ENCODE measurements at places on chromosomes 4 and X.

- no peaks in the 10 kb centered on the region for H3K27me3 ChIP-seq
- H3K27ac ChIP-seq: peak overlapping the region; percentile 98
- H3K4me1 ChIP-seq: peaks cover 34% of the 10 kb centered on the region
- peaks cover 52% of the 10 kb centered on the region for H3K36me3 ChIP-seq
- H3K4me3 ChIP-seq: peak overlapping the region; percentile 97
Measured at GRCh38 chr4:173332021-173332487, 2.1 kb downstream of the HMGB2 start.

DNA sequence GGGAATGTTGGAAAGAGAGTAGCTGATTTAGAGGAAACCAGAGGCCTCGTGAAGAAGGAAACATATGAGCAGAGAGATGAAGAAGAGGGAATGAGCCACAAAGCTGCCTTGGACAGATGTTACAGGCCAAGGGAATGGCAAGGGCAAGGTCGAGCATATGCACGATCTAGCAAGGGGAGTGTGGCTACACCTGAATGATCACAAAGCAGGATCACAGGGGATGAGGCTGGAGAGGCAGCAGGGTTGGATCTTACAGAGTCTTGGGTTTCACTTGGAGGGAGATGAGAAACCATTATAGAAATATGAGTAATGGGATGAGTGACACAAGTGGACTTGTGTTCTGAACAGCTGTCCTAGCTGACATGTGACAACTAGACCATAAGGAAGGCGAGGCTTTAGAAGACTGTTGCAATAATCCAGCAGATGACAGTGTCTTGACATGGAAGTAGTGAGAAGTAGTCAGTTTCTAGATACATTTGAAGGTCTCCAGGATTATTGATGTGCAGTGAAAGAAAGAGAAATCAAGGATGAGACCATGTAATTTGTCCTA lies 58.7 kb downstream of the RASGEF1B start:
- DNase-seq: no peak
- no peaks in the 10 kb centered on the region for H3K4me1 ChIP-seq
- H3K4me3 ChIP-seq: no peak overlapping the region
- no peak overlapping the region for H3K27ac ChIP-seq
- H3K36me3 ChIP-seq: no peaks in the 10 kb centered on the region

DNA sequence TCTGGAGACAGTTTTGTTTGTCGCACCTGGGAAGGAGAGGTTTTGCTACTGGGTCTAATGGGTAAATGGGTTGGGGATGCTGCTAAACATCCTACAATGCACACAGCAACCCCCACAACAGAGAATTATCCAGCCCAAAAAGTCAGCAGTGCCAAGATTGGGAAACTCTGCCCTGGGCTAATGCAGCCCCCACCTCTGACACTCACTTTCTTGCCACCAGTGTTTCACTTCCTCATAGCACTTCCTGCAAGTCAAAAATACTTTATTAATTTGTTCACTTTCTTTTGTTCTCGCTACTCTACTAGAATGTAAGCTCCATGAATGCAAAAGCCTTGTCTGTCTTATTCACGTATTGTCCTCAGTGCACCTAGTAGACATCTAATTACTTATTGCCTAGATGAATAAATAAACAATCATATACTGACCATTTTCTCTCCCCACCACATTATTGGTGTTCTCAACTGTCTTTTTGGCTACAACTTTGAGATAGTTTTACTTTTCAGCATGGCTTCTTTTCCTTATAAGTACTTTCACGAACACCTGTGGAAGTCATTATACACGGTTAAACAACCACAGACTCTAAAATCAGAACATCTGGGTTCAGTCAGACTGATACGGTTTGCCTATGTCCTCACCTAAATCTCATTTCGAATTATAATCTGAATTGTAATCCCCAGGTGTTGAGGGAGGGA lies 82.0 kb upstream of the PITX2 start:
- DNase-seq: no peak
- no peak overlapping the region for H3K27ac ChIP-seq
- H3K4me3 ChIP-seq: no peak overlapping the region
- H3K36me3 ChIP-seq: no peaks in the 10 kb centered on the region

- DNase-seq: no peak
- H3K27me3 ChIP-seq: no peaks in the 10 kb centered on the region
- H3K4me3 ChIP-seq: no peak overlapping the region
Measured at GRCh38 chrX:132169554-132169953, 41.7 kb upstream of the FRMD7 start.

- peaks cover 15% of the 10 kb centered on the region for H3K4me1 ChIP-seq
- H3K36me3 ChIP-seq: peaks cover 10% of the 10 kb centered on the region
- H3K27me3 ChIP-seq: no peaks in the 10 kb centered on the region
- H3K4me3 ChIP-seq: no peak overlapping the region
Measured at GRCh38 chr4:302381-302780, 2.9 kb downstream of the ZNF732 start.

DNA sequence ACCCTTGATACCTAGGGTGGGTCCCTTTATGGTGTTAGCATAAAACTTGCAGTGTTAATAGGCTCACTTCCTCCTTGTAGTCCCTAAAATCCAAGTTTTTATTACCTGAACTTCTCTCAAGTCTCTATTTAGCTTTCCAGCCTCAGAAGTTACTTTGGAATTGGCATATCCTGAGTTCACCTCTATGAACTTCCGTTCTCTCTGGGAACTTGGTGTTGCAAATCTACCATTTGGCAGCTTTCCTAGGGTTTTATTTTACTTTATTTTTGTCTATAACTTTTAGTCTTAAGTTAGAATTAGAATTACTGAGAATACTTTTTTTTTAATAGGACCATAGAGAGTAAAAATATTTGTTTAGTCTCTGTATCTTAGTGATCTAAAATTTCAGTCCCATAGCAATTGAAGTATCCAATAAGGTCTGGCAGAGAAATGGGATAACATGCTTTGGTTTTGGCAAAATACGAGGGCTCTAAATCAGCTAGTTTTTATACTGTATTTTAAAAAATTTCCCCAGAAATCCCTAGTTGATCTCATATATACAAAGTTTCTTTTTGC lies 30.3 kb upstream of the NAF1 start:
- no peaks in the 10 kb centered on the region for H3K4me1 ChIP-seq
- H3K27me3 ChIP-seq: peaks cover 2% of the 10 kb centered on the region
- no peak overlapping the region for H3K4me3 ChIP-seq
- H3K36me3 ChIP-seq: no peaks in the 10 kb centered on the region
- DNase-seq: no peak
- H3K27ac ChIP-seq: no peak overlapping the region

- H3K27me3 ChIP-seq: no peaks in the 10 kb centered on the region
- peak; percentile 85 for DNase-seq
- H3K4me1 ChIP-seq: peaks cover 38% of the 10 kb centered on the region
- H3K36me3 ChIP-seq: peaks cover 5% of the 10 kb centered on the region
- peak overlapping the region; percentile 20 for H3K4me3 ChIP-seq
Measured at GRCh38 chr4:169410839-169411770, 140.3 kb upstream of the SH3RF1 start.

GRCh38 chr4:30671926-30672448 lies 48.2 kb upstream of the PCDH7 start:
- no peaks in the 10 kb centered on the region for H3K27me3 ChIP-seq
- no peak for DNase-seq
- no peaks in the 10 kb centered on the region for H3K4me1 ChIP-seq
- H3K36me3 ChIP-seq: no peaks in the 10 kb centered on the region

DNA sequence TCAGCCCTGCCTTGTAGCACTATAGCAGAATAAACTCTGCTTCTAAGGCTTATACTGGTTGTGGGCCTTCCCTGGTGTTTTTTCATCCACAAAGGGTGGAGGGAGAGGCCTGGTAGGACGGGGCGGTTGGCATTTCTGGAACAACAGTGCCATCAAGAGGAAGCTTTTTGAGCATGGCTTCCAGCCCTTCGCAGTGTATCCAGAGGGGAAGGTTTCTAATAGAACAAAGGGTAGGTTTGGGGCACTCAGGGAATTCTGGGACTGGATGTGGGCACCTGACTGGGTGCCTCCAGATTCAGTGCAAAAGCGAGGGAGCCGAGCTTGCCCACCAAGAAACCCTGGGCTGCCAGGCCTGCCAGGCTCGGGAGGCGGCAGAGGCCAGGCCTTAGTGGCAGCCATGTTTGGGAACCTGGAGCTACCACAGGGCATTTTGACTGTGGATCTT lies 229.6 kb upstream of the AGTR2 start:
- no peaks in the 10 kb centered on the region for H3K4me1 ChIP-seq
- no peaks in the 10 kb centered on the region for H3K36me3 ChIP-seq

- H3K27me3 ChIP-seq: peaks cover 13% of the 10 kb centered on the region
- no peaks in the 10 kb centered on the region for H3K4me1 ChIP-seq
- H3K36me3 ChIP-seq: no peaks in the 10 kb centered on the region
- no peak for DNase-seq
- no peak overlapping the region for H3K4me3 ChIP-seq
- H3K27ac ChIP-seq: no peak overlapping the region
Measured at GRCh38 chr4:5908876-5909427, 16.1 kb upstream of the CRMP1 start.

DNA sequence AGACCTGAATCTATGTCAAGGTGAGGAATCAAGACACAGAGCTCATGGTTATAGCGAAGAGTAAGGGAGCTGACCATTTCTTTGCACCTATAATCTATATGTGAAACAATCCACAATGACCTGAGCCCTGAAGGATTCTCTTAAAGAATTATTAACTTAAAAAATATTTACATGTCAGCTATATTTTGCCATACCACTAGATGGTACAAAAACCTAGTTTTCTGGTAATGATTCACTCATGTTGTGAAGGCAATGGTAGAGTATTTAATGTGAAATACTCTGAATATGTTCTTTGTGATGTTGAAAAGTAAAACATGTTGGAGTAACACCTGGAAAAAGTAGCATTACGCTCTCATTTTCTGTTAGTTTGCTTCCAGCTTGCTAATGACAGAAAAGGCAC lies 40.0 kb downstream of the VGLL1 start:
- peak overlapping the region; percentile 9 for H3K27ac ChIP-seq
- H3K4me1 ChIP-seq: peaks cover 15% of the 10 kb centered on the region
- H3K27me3 ChIP-seq: no peaks in the 10 kb centered on the region
- no peak overlapping the region for H3K4me3 ChIP-seq
- DNase-seq: no peak

- no peak for DNase-seq
- H3K4me3 ChIP-seq: no peak overlapping the region
- H3K4me1 ChIP-seq: no peaks in the 10 kb centered on the region
- H3K27ac ChIP-seq: no peak overlapping the region
- H3K36me3 ChIP-seq: no peaks in the 10 kb centered on the region
Measured at GRCh38 chr4:188328966-188329365, 189.7 kb downstream of the TRIML1 start.

- no peaks in the 10 kb centered on the region for H3K4me1 ChIP-seq
- no peaks in the 10 kb centered on the region for H3K36me3 ChIP-seq
- no peak for DNase-seq
- H3K4me3 ChIP-seq: no peak overlapping the region
- no peak overlapping the region for H3K27ac ChIP-seq
- H3K27me3 ChIP-seq: peaks cover 11% of the 10 kb centered on the region
Measured at GRCh38 chr4:147492761-147493160, 11.9 kb downstream of the EDNRA start.

- H3K4me3 ChIP-seq: peak overlapping the region; percentile 88
- H3K27me3 ChIP-seq: no peaks in the 10 kb centered on the region
- no peak for DNase-seq
- H3K27ac ChIP-seq: peak overlapping the region; percentile 70
Measured at GRCh38 chr4:55397520-55398321, 2.0 kb downstream of the TMEM165 start.

- no peak overlapping the region for H3K4me3 ChIP-seq
- H3K27me3 ChIP-seq: peaks cover 9% of the 10 kb centered on the region
- H3K27ac ChIP-seq: no peak overlapping the region
- DNase-seq: no peak
- no peaks in the 10 kb centered on the region for H3K36me3 ChIP-seq
Measured at GRCh38 chr4:139963708-139964107, 190.3 kb downstream of the MAML3 start.

- no peaks in the 10 kb centered on the region for H3K36me3 ChIP-seq
- no peak overlapping the region for H3K27ac ChIP-seq
- no peak for DNase-seq
- H3K27me3 ChIP-seq: no peaks in the 10 kb centered on the region
- no peak overlapping the region for H3K4me3 ChIP-seq
Measured at GRCh38 chr4:32147446-32148085, 1427.4 kb downstream of the PCDH7 start.

DNA sequence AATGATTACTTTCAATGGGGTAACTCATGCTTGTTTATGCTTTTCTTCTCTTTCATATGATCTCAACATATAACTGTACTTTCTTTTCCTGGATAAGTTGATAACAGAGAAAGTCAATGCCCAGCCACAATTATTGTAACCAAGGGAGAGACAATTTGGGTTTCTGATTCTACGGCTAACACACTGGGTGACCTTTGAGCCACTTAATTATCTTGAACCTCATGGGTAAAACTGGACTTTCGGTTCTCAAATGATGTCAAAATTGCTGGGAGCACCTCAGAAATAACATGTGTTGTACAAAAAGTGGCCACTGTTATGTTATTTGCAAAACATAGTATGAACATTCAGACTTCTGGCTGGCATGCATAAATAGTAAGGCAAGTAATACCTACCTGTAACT lies 79.6 kb upstream of the MCF2 start:
- no peak overlapping the region for H3K4me3 ChIP-seq
- H3K27me3 ChIP-seq: no peaks in the 10 kb centered on the region
- no peaks in the 10 kb centered on the region for H3K4me1 ChIP-seq
- no peak for DNase-seq
- peaks cover 24% of the 10 kb centered on the region for H3K36me3 ChIP-seq
- H3K27ac ChIP-seq: no peak overlapping the region

DNA sequence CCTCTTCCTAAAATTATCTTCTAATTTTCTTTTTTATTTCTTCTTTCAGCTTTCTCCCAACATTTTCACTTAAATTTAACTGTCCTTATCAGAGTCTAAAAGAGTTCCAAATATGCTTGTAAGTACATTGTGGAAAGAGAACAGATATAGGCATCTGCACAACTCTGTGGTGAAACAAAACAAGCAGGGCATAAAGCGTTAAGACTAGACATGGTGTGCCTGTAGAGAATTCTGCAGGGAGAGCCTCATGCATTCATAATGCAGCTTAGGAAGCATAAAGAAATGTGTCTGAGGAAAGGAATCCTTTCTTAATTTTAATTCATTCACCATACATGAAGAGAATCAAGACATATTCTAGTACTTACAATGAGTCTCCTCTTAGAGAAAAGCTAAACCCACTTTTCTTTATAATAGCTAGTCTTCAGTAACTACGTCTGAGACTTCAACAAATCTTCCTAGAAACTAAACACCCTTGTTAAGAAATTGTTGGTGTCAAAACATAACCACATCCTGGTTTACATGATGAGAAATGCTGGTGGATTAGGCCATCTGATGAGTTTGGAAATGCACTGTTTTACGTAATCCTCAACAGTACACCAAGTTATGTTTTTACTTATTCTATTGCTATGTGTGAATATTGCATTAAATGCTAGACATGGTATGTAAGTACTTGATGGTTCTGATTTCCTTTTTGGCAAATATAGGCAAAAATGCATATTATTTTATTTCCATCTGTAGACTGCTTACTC lies 307.8 kb upstream of the GIMD1 start:
- H3K4me3 ChIP-seq: no peak overlapping the region
- DNase-seq: no peak
- H3K4me1 ChIP-seq: no peaks in the 10 kb centered on the region
- no peaks in the 10 kb centered on the region for H3K27me3 ChIP-seq
- H3K36me3 ChIP-seq: no peaks in the 10 kb centered on the region
- no peak overlapping the region for H3K27ac ChIP-seq
